ENCODE measurements at places on chromosomes 7 and 10.

GRCh38 chr10:58638388-58638787 is 125.7 kb downstream of the BICC1 start:
- no peak for DNase-seq

DNA sequence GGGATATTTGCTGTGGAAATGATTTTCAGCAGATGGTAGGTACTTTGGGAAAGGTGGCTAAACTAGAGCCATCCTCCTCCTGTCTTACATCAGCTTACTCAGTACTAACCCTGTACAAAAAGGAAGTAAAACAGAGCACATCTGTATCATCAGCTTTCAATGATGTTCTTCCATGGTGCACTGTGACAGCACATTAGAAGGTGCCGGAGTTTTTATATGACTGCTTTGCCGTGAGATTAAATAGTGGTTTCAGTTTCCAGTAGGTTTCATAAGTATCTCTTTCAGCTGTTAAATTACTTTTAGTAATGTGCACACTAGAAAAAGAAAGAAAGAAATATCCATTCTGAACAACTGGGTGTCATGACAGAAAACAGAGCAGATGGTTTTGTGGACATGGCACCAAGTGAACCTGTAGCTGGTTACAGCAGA is 86.5 kb downstream of the ARID5B start:
- no peak for DNase-seq

GRCh38 chr7:132097550-132098134 is 478.6 kb downstream of the PLXNA4 start:
- DNase-seq, result no peak

DNA sequence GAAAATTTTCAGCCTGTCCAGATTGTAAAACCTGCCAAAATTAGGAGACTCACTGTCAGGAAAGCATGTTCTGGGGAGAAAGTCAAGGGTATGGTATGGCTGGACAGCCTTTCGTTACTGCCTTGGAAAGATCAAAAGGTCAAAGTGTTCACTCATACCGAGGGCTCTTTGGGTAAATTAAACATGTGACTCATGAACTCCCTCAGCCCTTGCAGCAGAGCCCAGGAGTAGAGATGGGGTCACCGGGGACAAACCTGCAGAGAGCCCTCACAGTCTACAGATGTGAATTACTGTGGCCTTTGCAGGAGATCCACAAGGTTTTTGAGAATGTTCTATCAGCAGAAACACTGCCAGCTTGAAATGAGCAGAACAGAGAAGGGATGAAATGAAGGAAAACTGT is 275.7 kb downstream of the KLF6 start:
- no peak for DNase-seq

DNA sequence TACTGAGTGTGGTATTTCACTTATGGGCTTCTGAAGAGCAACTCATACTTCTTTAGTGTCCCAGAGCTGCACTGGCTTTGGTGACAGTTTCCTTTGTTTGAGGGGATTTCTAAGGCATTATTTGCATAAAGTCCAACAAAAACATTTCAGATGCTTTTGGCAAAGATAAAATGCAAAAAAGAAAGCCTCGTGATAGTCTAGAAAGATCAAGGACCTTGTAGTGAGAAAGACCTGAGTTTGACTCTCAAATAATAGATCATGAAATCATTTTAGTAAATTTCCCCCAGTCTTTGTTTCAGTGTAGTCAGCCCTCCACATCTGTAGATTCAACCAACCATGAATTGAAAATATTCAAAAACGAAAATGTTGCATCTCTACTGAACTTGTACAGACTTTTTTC is 107.4 kb downstream of the EEPD1 start:
- DNase-seq, result no peak

- DNase-seq, result no peak
Measured at GRCh38 chr10:80684259-80684658, 146.6 kb downstream of the SH2D4B start.

DNA sequence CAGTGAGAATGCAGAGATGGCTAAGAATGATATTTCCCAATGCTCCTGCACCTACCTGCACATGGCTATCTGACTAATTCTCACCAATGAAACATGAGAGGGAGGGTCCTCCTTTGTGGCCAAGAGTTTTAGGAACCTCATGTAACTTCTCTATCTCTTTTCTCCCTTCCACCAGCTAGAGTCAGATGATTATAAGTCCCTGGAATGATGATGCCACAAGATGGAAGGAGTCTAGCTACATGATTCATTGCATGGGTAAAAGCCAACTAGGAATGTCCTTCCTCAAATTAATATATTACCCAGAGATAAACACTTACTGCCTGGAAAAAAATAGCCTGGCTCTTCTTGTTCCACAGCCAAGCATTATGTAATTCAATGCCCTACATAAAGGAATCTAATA is 55.1 kb upstream of the AASS start:
- DNase-seq, result no peak

Data from activated CD4-positive, alpha-beta T cell treated with anti-CD3 and anti-CD28 coated beads, Interleukin-2, amount 50 U/mL, for 1 hour (primary cell).